Aorta (tissue), 5 donors: ENCODE measurements at places on chromosomes 1 and 21. TPM values are rescaled to one million over a fixed set of nuclear protein-coding genes. Genes with fewer than 3 reads are reported as not detected.

The SLC30A10 gene
- not detected for polyA plus RNA-seq

The SUSD4 gene
- polyA plus RNA-seq, result 0.63 TPM

The NFASC gene
- polyA plus RNA-seq, result 4.3 TPM

The RUNX3 gene
- polyA plus RNA-seq, result 1.3 TPM

The KRTAP19-3 gene
- polyA plus RNA-seq, result not detected

The PLA2G2F gene
- polyA plus RNA-seq, result 0.13 TPM

The FAAH gene
- polyA plus RNA-seq, result 33.2 TPM

The PLPP3 gene
- 114 TPM for polyA plus RNA-seq

The PDE9A gene
- polyA plus RNA-seq, result 16.2 TPM

The ZBTB21 gene
- 3.1 TPM for polyA plus RNA-seq

The GBP2 gene
- 67.6 TPM for polyA plus RNA-seq

The CFAP107 gene
- not detected for polyA plus RNA-seq

The SPRR3 gene
- polyA plus RNA-seq, result 8.2 TPM

The TSPAN1 gene
- polyA plus RNA-seq, result 3.9 TPM

The YOD1 gene
- 2.7 TPM for polyA plus RNA-seq

The TOR1AIP1 gene
- 53.6 TPM for polyA plus RNA-seq

The SPRR2F gene
- polyA plus RNA-seq, result not detected

The ARHGEF16 gene
- not detected for polyA plus RNA-seq

The AADACL3 gene
- polyA plus RNA-seq, result not detected

The TFF2 gene
- polyA plus RNA-seq, result 2.1 TPM

The FAM229A gene
- polyA plus RNA-seq, result 2.3 TPM

The BEST4 gene
- polyA plus RNA-seq, result 1.8 TPM

The CSMD2 gene
- 0.25 TPM for polyA plus RNA-seq

The SMG5 gene
- polyA plus RNA-seq, result 34.7 TPM

The HES5 gene
- not detected for polyA plus RNA-seq

The NCF2 gene
- polyA plus RNA-seq, result 19.8 TPM

The CCDC181 gene
- 1.6 TPM for polyA plus RNA-seq

The TNFRSF4 gene
- 1.0 TPM for polyA plus RNA-seq

The FBXO2 gene
- polyA plus RNA-seq, result 7.3 TPM

The PLA2G2C gene
- polyA plus RNA-seq, result not detected

The GREM2 gene
- polyA plus RNA-seq, result not detected

The RIPPLY3 gene
- polyA plus RNA-seq, result not detected

The AMY2A gene
- polyA plus RNA-seq, result 0.08 TPM

The CYP4B1 gene
- 7.0 TPM for polyA plus RNA-seq

The BACH1 gene
- 12.1 TPM for polyA plus RNA-seq

The ADAMTS4 gene
- polyA plus RNA-seq, result 6.8 TPM
